ENCODE measurements at places on chromosomes 12 and 14. TPM values are rescaled to one million over a fixed set of nuclear protein-coding genes. Genes with fewer than 3 reads are reported as not detected.
A peak's percentile ranks its signal among the peaks of the same experiment; 100 is the strongest.

FAR2 gene
- total RNA-seq, result 10.5 TPM

GPR137C gene
- total RNA-seq, result 0.59 TPM

DNA sequence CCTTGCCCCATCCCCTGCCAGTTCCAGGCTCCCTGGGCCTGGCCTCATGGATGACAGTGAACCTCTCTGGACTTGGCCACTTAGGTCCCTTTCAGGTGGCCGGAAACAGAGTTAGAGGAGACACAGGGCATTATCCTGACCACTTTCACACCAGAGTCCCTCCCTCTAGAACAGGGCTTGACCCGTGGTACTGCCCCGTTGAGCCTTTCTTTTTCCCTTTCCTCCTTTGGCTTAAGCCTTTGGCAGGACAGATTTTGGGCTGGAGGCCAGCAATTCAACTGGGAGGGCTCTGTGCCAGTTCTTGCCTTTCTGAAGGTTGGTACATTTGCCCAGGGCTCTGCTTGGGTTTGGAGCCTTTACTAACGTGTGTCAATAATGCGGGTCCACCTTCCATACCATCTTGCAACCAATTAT lies 22.8 kb downstream of the TPCN1 start:
- H3K4me3 ChIP-seq, result no peak overlapping the region
- H3K36me3 ChIP-seq, result peaks cover 9% of the 10 kb centered on the region
- no peak overlapping the region for H3K27ac ChIP-seq
- no peaks in the 10 kb centered on the region for H3K27me3 ChIP-seq
- DNase-seq, result peak; percentile 49
- peaks cover 46% of the 10 kb centered on the region for H3K4me1 ChIP-seq

TRPV4 gene
- total RNA-seq, result 3.2 TPM

DNA sequence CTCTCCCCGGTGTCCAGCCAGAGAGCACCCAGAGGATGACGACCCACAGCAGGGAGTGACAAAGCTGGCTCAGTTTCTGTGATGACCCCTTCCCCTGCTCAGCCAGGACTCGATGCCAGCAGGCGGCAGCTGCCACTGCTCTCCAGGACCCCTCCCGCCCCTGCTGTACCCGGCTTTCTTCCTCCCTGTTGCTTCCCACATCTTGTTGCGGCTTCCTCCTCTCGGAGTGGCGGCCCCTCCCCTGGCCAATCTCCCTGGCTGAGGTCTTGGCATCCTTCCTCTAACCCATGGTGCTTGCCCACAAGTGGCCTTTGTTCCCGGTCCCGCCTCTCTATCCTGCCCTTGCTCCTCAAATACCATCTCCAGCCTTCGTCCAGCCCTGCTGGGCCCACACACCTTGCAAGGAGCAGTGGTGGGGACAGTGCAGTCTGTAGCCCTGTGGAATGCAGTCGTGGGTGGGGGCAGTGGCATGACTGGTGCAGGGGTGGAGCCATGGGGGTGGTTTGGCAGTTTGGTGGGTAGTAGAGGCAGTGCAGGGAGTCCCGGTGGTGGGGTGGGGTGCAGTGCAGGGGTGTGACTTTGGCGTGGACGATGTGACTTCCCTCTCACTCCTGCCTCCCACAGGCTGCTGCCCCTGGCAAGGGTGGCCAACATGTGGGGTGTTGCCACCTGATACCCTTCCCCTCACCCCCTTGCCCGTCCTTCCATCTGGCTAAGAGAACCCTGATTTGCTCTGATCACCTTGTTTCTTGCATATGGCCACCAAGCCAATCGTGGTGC lies 16.3 kb upstream of the BEGAIN start:
- peak; percentile 80 for DNase-seq
- H3K27ac ChIP-seq, result no peak overlapping the region
- no peak overlapping the region for H3K4me3 ChIP-seq
- no peaks in the 10 kb centered on the region for H3K4me1 ChIP-seq

VWF gene
- 0.29 TPM for total RNA-seq

- H3K36me3 ChIP-seq, result no peaks in the 10 kb centered on the region
- no peak overlapping the region for H3K4me3 ChIP-seq
- H3K27ac ChIP-seq, result no peak overlapping the region
- no peaks in the 10 kb centered on the region for H3K27me3 ChIP-seq
Measured at GRCh38 chr12:48311313-48311712, 39.4 kb downstream of the ZNF641 start.

DNA sequence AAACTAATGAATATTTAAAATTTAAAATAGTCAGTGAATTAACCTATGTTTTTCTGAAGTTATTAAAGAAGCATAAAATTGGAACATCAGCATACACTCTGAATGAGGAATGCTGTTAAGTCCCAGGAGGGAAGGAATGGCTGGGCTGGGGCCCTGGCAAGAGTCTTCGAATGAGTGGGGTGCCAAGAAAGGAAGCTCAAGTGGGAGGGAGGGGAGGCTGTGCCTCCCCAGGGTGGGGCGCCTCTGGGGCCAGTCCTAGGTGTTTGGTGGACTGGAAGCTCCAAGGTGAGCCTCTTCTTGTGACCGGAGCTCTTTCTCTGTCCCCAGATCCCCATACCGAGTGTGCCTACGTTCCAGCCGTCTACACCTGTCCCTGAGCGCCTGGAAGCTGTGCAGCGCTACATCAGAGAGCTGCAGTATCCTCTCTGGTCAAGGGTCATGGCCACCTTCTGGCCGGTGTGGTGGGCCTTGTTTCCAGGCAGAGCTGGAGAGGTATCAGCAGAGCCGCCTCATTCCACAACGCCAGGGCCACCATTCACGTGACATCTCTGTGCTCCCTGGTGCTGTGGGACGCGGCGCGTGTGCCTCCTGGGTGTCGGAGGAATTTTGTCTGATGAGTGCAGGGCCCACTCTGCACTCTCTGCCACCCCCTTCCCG lies 8.5 kb downstream of the VASH1 start:
- no peak overlapping the region for H3K4me3 ChIP-seq
- H3K36me3 ChIP-seq, result no peaks in the 10 kb centered on the region
- peaks cover 18% of the 10 kb centered on the region for H3K4me1 ChIP-seq

KCNH3 gene
- total RNA-seq, result not detected

LYZ gene
- 8.3 TPM for total RNA-seq

KLHDC2 gene
- 110 TPM for total RNA-seq

GRCh38 chr14:102164241-102164641 lies 24.5 kb downstream of the WDR20 start:
- DNase-seq, result peak; percentile 62
- H3K27ac ChIP-seq, result no peak overlapping the region
- H3K36me3 ChIP-seq, result peaks cover 4% of the 10 kb centered on the region
- H3K4me1 ChIP-seq, result no peaks in the 10 kb centered on the region
- H3K27me3 ChIP-seq, result no peaks in the 10 kb centered on the region

- peaks cover 7% of the 10 kb centered on the region for H3K4me1 ChIP-seq
- H3K4me3 ChIP-seq, result no peak overlapping the region
- no peak overlapping the region for H3K27ac ChIP-seq
Measured at GRCh38 chr14:77947372-77947771, 147.5 kb downstream of the ADCK1 start.

DNA sequence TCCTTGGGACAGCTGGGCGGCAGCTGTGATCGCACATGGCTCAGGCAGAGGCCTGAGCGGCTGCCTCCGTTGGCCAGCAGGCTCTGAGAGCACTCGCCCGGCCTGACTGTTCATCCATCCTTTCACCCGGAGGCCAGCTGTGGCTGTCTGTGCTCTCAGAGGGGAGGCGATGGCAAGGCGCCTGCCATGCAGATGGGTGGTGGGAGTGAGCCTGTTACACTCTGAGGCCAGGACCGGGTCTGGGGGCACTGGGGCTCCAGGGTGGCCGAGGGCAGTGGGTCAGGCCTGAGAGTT lies 292.3 kb downstream of the TMEM121 start:
- no peaks in the 10 kb centered on the region for H3K36me3 ChIP-seq
- H3K27me3 ChIP-seq, result no peaks in the 10 kb centered on the region
- no peak for DNase-seq
- no peaks in the 10 kb centered on the region for H3K4me1 ChIP-seq
- no peak overlapping the region for H3K4me3 ChIP-seq

DNA sequence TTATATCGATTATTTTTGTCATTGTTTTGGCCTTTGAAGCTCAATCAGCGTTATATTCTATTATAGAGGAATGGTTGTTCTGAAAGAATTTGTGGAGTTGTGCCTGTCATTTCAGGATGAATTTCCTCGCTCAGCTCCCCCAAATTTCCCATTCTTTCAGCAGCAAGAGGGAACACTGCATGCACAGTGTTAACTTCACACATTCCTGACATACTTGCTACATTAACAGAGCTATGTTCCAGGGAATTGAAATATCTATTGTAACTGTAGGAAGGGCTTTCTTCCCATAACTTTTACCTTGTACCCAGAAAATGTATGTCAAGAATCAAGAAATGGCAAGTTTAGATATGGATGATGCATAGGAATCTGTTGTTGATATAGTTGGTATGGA lies 379.0 kb downstream of the LRIG3 start:
- peak overlapping the region; percentile 29 for H3K27ac ChIP-seq
- H3K27me3 ChIP-seq, result no peaks in the 10 kb centered on the region
- no peak overlapping the region for H3K4me3 ChIP-seq
- peaks cover 21% of the 10 kb centered on the region for H3K4me1 ChIP-seq

CD163L1 gene
- total RNA-seq, result under 0.01 TPM

DNA sequence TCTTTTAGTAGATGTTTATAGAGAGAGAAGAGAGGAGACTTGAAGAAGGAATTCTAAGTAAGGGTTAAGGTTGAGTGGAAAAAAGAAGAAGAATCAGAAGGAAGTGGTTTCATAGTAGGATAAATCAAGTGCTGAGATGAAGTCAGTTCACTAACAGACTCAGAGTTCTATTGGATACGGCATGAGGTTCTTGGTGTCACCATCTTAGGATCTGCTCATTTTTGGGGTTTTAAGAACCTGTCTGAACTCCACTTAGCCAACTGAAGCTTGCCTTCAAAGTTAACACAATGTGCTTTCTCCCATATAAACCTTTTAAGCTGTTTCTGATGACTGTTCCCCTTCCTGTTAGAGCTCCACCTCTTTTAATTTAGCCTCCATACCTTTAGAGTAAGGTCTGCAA lies 152.6 kb downstream of the PRKCH start:
- no peaks in the 10 kb centered on the region for H3K27me3 ChIP-seq
- no peak for DNase-seq
- peaks cover 75% of the 10 kb centered on the region for H3K4me1 ChIP-seq
- peak overlapping the region; percentile 2 for H3K27ac ChIP-seq
- H3K4me3 ChIP-seq, result no peak overlapping the region

- peaks cover 9% of the 10 kb centered on the region for H3K27me3 ChIP-seq
- H3K4me3 ChIP-seq, result no peak overlapping the region
- no peak for DNase-seq
- H3K4me1 ChIP-seq, result peaks cover 10% of the 10 kb centered on the region
- H3K27ac ChIP-seq, result no peak overlapping the region
Measured at GRCh38 chr14:22370084-22370847, 218.8 kb downstream of the DAD1 start.

- peaks cover 9% of the 10 kb centered on the region for H3K4me1 ChIP-seq
- H3K36me3 ChIP-seq, result no peaks in the 10 kb centered on the region
- H3K4me3 ChIP-seq, result no peak overlapping the region
- H3K27me3 ChIP-seq, result no peaks in the 10 kb centered on the region
- no peak for DNase-seq
Measured at GRCh38 chr12:66085998-66086397, 44.6 kb downstream of the LLPH start.

- no peak for DNase-seq
- H3K4me1 ChIP-seq, result peaks cover under 1% of the 10 kb centered on the region
- no peaks in the 10 kb centered on the region for H3K27me3 ChIP-seq
- no peak overlapping the region for H3K4me3 ChIP-seq
Measured at GRCh38 chr12:124603100-124603541, 35.7 kb upstream of the NCOR2 start.

- peaks cover 85% of the 10 kb centered on the region for H3K36me3 ChIP-seq
- no peaks in the 10 kb centered on the region for H3K27me3 ChIP-seq
- H3K4me1 ChIP-seq, result peaks cover 33% of the 10 kb centered on the region
- H3K4me3 ChIP-seq, result peak overlapping the region; percentile 43
- H3K27ac ChIP-seq, result peak overlapping the region; percentile 79
Measured at GRCh38 chr12:6540181-6540877, 6.0 kb downstream of the GAPDH start.

DNA sequence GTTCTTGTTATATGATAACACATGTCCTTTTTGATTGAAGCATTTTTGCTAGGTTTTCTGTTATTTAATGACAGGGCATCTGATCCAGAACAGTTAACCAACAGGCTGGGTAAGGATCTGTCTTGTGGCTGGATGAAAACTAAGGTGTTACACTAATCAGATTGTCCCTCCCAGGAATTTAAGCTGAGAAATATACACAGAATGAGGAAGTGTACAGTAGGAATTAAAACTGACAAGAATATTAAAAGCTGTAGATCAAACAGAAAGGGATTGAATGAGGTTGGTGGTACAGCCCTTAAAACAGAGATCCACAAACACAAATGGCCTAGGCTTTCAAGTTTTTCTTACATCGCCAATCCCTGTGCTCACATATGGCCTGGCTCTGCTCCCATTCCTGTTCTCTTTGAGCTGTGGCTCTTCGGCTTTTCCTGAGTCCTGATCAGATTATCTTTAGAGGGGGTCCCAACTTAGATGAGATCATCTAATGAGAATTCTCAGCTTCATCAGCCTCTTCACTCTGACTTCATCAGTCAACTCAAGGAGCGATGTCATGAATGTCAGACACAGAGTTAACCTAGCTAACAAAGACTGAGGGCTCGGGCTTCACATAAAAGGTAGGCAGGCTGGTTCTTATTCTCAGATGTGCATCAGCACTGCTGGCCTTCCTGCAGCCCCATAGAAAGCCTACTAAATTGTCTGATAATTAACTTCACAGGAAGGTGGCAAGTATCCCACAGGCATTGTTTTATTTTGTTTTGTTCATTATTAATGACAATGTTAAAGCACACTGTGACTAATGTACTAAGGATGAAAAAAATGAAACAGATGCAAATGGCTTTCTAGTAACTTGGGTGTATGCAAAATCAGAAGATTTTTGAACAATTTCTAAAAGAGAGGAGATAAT lies 11.4 kb downstream of the PYGL start:
- H3K4me1 ChIP-seq, result peaks cover 31% of the 10 kb centered on the region
- DNase-seq, result no peak
- H3K27ac ChIP-seq, result no peak overlapping the region
